ENCODE measurements at places on chromosomes 6 and 20.

DNA sequence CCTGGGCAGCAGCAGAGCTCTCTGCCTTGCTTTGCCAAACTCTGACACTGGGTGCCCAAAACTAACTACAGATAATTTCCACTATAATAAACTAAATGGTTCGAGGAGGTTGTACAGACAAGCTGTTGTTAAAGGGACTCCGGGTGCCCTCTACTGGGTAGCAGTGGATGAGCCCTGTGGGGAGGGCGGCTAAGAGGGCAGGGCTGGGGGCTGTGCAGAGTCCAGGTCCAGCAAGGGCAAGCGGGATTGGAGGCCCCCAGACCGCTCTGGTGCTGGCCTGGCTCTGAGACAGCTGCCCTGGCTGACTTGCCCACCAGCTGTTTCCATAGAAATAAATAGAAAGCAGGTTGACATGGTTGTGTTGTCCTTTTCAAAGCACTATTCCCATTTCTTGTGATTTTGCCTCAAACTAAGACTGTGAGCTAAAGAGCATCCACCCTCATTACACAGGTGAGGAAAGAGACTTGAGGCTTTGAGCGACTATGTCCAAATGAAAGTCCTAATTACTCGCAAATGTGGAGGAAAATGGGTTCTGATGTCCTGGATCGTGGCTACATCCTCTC is 167.6 kb upstream of the CST7 start:
- no peak for DNase-seq

DNA sequence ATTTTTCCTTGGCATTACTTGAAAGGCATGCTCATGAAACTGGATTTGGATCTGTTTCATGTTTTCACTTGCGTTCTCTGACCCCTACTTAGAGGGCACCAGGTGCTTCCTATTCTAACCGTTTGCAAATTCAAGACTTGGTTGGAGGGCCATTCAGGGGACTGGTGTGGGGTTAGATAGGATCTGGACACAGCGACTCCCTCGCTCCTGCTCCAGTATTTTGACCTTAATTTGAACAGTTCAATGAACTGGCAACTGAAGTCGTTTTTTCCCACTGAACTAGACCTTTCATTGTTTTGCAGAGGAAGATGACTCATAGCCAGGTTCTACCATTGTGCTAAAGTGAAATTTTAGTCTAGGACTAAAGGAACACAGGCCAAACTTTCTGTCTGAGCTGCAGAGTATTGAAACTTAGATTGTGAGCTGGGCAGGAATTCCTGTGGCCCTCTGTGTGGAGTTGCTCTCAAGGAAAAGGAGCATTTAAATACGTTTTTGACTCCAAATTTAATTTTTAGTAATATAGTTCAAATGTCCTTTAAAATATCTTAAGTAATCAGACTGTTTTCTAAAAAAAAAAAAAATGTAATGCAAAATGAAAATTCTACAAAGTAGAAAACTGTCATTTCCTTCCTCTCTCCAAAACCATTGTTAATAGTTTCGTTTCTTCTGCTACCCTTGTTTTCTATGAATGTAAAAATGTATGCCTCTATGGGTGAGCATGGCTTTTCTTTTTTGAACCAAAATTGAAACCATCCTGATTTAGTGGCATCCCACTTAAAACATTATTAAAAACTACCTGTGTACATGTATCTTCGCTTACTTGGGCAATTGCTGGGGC is 64.8 kb downstream of the UTRN start:
- DNase-seq, result peak; percentile 73

- DNase-seq, result no peak
Observed at GRCh38 chr6:147459780-147460179, 48.7 kb upstream of the SAMD5 start.

- peak; percentile 2 for DNase-seq
Observed at GRCh38 chr6:38933426-38933825, 115.2 kb upstream of the GLP1R start.

GRCh38 chr6:160027931-160028330 is 59.0 kb downstream of the IGF2R start:
- DNase-seq, result no peak

DNA sequence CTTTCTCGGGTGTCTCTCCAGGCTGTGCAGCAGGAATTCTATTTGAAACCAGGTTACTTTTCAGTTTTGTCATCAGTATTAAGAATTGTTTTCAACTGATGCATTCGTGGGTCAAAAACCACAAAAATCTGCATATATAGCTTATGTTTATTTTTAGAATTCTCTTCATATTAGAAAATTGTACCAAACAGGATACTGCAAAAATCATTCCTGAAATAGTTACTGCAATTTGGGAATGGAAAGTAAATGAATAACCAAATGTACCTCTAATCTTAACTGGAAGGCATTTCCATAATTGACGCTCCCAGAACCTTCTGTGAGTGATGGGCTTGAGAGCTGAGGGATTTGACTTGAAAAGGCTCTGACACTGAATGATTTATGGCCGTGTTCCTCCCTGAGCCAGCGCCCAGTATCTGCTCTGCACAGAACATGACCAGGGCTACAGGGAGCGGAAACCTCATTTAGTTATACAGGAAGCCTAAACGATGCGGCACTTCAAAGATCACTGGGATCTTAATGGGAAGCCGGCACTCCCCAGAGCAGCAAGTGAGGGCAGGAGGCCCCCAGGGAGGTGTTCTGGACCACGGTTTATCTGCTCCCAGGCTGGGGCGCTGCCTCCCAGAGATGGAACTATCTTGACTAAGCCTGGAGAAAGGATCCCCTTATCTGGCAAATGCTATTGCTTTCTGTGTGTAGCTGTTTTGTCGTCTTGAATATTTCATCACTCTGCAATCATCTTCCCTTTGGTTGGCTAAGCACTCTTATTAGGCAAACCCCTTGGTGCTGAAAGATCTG is 446.0 kb downstream of the QKI start:
- DNase-seq, result no peak
